ENCODE measurements at places on chromosomes 12 and 14. TPM values are rescaled to one million over a fixed set of nuclear protein-coding genes. Genes with fewer than 3 reads are reported as not detected.

GRCh38 chr12:42946871-42947381 lies 357.4 kb upstream of the PRICKLE1 start:
- DNase-seq, result no peak

GRCh38 chr12:131384544-131384855 lies 326.4 kb upstream of the SFSWAP start:
- DNase-seq, result no peak

DNA sequence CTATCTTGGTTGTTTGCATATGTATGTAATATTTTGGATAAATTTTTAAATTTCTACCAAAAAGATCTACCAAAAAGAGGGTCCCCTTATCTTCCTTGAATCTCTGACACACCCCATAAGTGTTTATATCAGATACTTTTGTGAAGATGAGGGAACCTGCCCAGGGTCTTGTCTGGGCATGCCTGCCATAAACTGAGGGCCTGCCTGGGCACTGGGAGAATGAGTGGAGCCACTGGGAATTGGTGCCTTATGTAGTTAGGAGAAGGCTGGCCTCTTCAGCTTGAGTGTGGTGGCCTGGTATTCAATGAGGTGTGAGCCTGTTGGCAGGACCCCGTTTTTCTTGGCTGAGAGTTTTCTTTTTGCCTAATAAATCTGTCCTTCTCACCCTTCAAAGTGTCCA lies 46.5 kb downstream of the OR9K2 start:
- no peak for DNase-seq

DNA sequence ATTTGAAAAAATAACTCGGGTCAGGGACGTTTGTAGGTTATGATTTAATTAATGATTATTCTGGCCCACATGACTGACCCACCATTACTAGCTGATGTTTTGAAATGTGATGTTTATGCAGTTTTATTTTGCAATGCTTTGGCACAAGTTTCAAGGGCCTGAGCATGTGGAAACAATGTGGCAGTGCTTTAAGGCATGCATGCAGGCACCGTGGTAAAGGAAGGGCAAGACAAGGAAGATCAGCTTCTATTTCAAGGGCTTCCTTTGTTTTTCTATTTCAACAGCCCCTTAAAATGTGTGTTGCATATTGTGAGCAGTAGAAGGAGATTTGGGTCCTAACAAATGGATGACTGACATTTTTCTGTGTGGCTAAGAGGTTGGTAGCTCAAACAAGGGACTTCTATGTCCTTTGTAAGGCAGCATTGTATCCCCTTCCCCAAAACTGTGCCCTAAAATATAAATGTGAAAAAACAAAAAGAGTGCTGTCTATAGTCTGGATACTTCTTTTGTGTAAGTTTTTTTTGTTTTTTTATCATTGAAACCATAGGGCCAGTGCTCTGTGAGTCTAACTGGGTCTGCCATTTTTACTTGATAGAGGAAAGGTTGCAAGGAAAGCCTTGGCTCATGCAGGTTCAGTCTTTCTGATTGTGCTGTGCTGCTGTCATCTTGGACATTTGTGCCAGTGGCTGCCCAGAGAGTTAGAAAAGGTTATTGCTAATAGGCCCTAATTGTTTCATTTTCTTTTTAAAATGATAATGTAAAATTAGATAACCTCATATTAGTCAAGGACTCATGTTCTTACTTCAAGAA lies 103.5 kb downstream of the FGD4 start:
- DNase-seq, result no peak

DNA sequence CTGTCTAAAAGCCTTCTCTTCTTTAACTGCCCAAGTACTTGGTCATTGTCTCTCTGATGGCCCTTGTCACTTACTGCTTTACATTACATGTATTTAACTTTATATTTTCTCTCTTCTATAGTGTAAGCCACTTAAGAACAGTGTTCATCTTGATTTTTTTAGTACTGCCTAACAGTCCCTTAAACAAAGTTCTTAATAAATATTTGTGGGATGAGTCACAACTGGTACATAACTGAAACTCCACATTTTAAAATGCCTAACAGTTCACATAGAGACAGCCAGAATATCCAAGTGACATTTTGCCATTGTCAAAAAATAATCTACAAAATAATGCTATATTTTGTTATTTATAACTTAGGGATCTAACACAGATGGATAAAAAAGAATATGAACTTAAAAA lies 146.6 kb downstream of the STXBP6 start:
- no peak for DNase-seq

GRCh38 chr12:18145924-18146323 lies 55.9 kb upstream of the RERGL start:
- DNase-seq, result no peak

DNA sequence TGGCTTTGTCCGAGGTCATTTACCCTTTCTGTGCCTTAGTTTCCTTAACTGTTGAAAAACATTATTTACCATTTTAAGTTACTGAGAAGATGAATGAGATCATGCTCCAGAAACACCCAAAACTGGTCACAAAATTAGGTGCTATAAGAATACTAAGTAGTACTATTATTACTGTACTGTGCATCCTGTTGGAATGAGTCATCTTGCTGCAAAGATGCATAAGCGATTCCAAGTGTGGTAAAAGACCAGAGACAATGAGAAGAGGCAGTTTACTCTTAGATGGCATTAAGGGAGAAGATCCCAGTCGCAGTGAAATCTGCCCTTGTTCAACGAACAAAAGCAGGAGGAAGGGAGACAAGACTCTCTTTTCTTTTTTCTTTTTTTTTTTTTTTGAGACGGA lies 4.2 kb upstream of the PLEKHA5 start:
- no peak for DNase-seq

DNA sequence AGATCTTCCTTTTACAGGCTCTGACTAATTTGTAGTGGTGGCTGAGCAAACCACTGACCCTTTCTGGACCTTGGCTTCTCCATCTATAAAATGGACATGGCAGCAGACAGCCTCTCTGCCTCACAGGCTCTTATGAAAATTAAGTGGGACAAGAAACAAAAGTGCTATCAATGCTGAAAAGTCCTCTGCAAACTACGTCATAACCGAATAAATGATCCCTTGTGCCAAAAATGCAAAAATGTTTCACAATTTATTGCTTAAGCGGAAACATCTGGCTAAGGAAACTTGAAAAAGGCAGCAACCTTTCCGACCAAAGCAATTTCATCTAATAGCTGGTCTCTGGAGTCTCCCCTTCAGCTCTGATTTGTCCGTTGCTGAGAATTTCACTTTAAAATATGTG lies 108.5 kb upstream of the PLXNC1 start:
- no peak for DNase-seq

- peak; percentile 71 for DNase-seq
Observed at GRCh38 chr14:81169711-81170103, 51.1 kb downstream of the GTF2A1 start.

DNA sequence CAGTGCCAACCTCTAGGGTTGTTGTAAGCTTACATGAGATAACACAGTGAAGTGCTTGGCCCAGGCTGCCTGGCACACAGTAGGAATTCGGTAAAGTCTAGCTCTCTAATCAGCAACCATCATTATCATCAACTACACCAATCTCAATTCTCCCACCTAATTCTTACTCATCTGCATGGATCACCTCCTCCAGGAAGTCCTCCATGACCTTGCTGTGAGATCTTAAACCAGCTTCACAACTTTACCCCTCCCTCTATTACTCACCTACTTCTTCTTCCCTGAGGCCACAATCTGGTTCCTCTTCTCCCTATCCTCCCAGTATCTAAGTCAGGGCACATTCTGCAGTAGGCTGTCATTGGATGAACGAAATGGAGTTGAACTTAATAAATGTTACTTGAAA lies 67.3 kb downstream of the GSC start:
- DNase-seq, result no peak

ORAI1 gene
- total RNA-seq, result 12.9 TPM

ADAM20 gene
- 0.60 TPM for total RNA-seq

GRCh38 chr14:28488684-28489083 lies 277.9 kb upstream of the FOXG1 start:
- DNase-seq, result no peak

DNA sequence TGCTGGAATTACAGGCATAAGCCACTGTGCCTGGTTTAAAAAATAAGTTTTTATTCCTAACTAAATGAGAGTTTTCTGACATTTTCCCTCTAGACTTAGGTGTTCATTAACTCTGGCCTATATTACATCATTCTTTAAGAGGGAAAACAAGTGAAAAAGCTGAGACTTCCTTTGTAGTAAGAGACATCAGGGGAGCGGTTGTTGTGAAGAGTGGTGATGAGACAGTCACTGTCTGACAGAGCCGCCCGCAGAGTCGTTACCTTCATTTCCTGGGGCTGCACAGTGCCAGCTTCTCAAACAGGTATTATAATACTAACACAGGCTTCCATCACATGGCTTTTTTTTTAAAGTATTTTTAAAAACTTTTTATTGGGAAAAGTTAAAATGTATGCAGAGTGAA lies 19.7 kb upstream of the TDRD9 start:
- DNase-seq, result no peak

DNA sequence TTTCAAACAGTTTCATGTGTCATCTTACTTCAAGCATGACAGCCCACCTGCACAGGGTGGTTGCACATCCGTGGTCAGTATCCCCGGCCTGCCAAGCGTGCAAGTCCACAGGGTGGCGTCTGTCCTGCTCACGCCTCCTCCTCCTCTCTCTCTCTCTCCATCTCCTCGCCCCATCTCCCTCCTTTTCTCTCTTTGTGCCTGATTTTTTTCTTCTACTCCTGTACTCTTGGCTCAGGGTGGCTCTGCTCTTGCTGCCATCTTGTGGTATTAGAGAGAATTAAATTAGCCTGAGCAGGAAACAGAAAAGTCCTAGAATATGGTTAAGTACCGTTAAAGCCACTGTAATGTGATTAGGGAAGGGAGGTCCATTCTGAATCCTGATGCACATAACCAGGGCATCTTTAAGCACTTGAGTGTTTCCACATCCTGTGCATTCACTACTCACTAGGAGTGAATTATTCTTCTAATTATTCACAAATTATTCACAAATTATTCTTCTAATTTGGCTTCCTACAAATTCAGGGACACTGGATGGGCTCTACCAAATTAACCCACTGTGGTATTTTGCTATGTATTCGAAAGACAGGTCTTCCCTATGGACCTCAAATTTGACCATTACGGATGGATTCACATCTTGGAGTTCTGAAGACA lies 25.5 kb upstream of the DTX1 start:
- peak; percentile 24 for DNase-seq

LRRIQ1 gene
- total RNA-seq, result 0.29 TPM

VRTN gene
- not detected for total RNA-seq

GRCh38 chr12:83843541-83843940 lies 1069.1 kb downstream of the SLC6A15 start:
- DNase-seq, result no peak

DNA sequence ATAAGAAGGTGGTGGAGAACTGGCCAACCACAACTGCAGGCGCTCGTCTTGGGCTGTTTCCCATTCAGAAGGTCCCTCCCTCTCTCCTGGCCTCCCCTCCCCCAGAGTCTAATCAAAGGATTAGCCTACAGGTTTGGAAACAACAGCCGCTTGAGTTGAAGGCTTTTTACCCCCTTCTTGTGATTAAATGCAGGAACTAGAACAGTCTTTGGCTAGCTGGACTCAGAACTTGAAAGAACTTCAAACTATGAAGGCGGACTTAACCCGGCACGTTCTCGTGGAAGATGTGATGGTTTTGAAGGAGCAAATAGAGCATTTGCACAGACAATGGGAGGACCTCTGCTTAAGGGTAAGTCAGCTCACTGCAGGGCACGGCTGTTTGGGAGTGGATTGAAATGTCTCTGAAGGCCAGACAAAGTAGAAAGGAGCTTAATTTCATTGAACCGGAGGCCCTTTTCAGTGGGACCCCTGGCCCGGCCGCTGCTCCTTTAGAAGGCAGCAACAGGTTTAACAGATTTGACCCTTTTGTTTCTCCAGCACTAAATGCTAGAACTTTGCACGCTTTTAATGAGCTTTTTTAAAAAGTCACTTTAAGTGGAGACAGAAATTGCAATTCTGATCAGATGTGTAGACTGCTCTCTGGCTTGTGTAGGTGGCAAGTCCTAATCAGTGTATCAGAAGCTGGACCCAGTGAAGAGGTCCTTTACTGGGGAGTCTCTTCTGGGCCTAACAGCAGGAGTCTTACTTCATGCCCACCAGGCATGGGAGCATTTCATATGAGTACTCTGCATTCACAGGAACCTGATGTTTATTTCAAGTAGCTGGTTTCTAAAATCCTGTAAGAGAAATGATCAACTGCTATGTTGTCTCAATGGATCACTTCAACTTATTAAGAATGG lies 107.7 kb downstream of the ESR2 start:
- DNase-seq, result no peak

DNA sequence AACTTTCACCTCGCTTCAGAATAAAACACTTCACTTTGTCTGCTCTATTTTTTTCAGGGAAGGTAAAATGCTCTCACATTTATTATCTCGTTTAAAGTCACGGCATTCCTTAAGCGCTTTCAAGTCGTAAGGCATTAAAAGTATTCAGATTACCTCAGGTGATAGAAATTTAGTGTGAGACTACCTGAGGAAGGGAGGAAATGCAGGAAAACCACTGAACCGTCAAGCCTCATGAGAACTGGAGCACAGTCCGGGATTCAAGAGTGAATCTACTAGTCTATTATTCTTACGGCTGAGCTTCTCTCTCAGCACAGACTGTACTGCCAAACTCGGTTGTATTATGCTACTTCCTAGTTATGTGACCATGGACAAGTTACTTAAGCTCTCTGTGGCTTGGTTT lies 8.3 kb upstream of the PPFIBP1 start:
- no peak for DNase-seq

DNA sequence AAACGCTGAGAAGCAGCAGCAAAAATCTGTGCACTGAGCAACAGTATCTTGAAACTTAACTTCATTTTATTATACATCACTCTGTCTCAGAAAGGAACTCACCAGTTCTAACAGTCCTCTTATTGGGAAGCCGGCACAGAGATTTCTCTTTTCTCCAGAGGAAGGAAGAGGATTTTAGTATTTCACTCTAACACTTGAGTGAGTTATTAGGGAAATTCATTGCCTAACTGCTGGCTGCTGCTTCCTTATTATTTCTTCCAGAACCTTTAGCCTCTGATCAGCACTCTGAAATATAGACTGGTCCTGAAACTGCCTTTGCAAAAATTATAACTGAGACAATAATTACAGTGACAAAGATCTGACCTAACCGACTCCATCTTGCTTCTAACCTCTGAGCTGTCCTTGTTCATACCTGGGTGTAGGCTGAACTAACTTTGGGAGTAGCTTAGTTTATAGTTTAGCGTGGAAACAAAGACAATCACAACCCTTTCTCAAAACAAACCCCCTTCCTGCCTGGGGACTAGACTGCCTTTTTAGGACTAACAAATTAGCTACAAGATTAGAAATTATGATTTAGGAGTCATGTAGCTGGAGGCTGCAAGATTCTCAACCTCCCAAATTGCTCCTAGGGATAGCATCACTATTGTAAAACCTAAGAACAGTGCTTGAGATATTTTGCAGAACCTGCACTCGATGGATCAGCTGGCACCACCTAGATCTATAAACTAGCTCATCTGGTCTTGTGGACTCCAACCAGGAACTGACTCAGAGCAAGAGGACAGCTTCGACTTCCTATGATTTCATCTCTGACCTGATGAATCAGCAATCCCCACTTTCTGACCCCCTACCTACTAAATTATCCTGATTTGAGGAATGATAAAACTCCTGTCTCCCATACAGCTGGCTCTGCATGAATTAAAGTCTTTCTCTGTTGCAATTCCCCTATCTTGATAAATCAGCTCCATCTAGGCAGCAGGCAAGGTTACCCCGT lies 117.5 kb downstream of the DYRK2 start:
- no peak for DNase-seq

GRCh38 chr12:101803978-101804377 lies 26.8 kb downstream of the GNPTAB start:
- DNase-seq, result no peak

CACNB3 gene
- 9.5 TPM for total RNA-seq

Data from left cardiac atrium (tissue), 4 donors.